A549 (cell line): ENCODE measurements at places on chromosomes 5 and 9.

DNA sequence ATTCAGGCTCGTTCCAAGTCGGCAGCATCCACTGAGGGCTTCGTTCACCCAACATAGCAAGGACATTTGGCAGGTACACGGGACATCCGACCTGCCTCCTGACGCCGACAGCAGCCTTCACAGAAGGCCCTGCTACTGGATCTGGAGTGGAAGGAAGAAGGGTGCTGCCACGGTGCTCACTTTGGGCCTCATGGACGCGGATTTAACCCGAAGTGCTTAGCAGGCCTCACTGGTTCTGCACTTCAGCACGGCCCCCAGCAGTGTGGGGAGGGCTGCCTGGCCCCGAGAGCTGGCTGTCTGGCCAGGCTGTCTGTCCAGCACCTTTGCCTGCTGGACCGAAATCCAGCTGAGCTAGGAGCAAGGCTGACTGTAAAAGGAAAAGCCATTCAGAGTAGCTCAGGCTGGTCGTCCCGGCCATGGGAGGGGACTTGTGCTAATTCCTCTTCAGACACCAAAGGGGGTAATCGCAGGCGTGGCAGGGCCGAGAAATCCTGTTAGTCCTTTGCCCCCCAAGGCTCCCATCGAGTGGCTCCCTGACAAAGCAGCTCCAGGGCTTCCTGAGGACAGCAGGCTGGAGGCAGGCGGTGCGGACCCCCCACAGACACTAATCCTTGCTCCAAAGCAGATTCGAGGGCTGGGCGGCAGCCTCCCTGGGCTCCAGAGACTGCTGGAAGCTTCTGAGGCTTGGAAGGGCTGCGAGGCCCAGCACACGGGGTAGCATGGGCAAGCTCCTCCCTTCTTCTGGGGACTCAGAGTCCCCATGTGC lies 11.1 kb upstream of the RXRA start:
- no peak for DNase-seq

DNA sequence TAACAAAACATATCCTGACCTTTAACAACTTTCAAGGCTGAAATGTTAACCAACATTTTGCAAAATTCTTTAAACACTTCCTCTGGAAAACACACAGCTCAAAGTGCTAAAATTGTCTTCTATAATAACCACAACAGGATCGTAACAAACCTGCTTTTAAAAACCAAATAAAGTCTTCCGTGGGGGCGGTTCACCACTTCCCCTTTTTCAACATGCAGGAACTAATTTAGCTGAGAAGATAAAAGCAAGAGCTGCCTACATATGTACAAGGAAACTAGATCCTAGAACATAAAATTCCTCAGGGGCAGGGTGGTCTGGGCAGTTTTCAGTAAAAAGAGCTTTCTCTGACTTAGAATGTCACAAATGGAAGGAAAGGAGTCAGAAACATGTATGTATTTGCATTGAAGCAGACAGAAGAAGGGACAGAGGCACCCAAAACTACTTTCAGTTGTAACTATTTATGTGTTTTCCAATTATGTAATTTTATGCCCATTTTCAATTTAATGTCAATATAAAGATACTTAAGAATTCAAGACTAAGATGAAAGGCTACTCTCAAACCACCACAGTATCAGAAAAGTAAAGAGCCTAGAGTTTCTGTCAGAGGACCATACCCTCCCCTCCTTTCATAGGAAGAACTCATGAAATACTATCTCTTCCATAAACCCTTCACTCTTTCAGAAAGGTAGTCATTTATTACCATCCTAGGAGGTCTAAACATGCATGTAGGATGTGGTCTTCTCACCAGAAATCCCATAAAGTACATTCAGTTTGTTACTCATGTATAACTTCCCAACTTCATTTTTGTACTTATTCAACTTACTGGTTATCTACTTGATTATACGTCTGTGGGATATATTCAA lies 185.9 kb upstream of the RASA1 start:
- no peak for DNase-seq

GRCh38 chr5:102532123-102532522 lies 33.3 kb upstream of the SLCO6A1 start:
- no peak for DNase-seq

DNA sequence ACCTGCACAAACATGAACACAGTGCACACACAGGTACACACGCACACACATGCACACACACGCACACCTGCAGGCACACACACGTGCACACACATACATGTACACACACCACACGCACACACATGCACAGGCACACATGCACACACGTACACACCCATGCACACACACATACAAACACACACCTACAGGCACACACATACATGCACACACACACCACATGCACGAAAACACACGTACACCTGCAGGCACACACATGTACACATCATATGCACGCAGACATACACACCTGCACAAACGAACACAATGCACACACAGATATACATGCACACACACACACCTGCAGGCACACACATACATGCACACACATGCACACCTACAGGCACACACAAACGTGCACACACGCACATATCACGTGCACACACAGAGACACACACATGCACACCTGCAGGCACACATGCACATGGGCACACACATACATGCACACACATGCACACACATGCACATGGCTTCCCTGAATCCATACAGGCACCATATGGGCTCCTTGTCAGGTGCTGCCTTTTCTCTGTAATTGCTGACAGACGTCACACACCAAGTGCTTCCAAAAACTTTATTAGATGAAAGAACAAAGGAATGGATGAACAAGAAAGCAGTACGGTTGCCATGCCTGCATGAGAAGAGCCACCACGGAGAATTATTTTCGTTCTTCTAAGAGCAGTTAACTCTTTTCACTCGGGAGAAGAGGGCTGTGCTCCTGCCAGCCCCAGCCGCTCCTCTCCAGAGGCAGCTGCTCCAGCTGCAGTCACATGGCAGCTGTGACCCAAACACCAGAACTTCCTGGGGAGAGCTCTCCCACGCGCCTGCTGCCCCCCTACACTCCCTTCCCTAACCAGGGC lies 57.2 kb downstream of the EXD3 start:
- DNase-seq = no peak

GRCh38 chr5:170612256-170612678 lies 108.4 kb downstream of the KCNIP1 start:
- DNase-seq = no peak

- no peak for DNase-seq
Measured at GRCh38 chr9:114685951-114686350, 4.0 kb upstream of the TEX48 start.
